Lower lobe of right lung (tissue), 2 donors: ENCODE measurements at places on chromosomes 5 and 9.
A peak's percentile ranks its signal among the peaks of the same experiment; 100 is the strongest.

DNA sequence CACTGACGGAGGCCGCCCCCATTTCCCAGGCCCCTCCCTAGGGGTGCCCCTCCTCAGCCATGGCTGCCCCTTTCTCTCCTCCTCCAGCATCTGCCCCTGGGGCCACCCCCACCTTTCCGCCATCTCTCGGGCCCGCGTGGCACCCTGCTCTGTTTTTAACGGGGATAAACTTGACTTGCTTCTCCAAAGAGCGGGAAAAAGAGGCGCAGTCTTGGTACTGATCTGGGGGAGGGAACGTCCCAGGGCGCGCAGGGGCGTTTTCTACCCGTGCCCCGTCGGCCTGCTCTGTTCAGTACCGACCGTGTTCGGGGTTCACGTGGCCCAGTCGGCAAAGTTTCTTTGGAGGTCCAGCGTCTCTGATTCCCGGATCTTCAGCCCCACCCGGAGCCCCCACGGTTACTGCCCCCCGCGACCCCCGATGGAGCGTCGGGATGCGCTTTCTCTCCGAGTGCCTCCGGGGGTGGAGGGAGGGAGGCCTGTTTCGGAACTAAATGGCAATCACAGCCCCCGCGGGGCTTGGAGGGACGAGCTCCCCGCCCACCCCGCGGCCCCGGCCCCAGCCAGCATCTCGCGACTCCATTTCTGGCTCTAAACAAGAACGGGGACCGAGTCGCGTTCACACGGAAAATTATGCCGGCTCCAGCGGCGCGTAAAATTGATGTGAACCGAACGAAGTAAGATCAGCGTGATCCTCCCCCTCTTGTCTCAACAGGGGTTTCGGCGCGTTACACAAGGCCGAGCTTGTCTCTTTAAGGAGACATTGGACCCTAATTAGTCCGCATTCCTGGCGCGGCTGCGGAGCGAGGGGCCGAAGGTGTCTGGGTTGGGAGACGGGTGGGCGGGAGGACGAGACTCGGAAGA, 1.1 kb upstream of the TLE4 start:
- DNase-seq = peak; percentile 55

DNA sequence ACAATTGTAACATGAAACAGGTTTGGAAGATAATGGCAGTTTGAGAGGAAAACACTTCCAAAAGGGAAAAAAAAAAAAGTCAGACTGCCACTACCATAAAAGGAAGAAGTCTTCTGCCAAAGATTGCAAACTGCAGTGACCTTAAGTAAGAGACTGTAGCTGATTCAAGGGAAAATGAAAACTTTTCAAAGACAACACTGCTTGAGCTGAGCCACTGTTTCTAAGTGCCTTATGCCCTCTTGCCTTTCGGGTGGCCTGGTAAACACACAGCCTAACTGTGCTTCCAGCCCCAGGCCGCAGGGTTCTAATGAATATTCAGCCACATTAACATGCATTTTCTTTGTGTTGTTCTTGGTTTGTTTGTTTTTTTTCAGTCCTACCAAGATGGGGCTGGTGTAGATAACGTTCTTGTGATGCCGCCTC, 354.6 kb downstream of the BNC2 start:
- no peak for DNase-seq

DNA sequence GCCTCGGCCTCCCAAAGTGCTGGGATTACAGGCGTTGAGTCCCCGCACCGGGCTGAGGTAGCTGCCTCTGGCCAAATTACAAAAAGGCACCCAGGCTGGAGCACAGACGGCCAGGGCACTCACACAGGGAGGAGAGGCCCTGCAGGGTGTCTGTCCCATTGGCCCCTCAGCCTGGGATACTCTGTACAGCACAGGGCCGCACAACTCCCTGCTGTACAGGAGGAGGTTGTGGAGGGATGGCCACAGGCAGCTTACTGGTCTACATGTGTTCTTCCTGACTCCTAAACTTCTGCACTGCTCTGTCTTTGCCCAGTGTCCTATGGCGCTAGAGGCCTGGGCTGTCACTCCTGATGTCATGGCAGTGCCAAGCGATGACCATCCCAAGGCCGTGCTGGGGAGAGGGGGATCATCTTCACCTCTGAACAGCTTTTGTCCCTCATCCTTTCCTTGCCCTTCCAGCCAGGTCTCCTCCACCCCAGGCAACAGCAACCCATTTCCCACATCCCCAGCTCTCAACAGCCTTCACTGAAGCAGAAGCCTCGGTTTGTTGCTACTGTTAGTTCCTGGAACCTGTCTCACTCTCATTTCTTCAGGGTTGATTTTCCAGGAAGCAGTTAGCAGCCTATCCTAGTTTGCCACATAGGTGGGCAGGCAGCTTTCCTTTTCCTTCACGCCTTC, 1.8 kb upstream of the CNOT6 start:
- no peak for DNase-seq

GRCh38 chr5:147084702-147085101, 150.1 kb upstream of the STK32A start:
- no peak for DNase-seq

DNA sequence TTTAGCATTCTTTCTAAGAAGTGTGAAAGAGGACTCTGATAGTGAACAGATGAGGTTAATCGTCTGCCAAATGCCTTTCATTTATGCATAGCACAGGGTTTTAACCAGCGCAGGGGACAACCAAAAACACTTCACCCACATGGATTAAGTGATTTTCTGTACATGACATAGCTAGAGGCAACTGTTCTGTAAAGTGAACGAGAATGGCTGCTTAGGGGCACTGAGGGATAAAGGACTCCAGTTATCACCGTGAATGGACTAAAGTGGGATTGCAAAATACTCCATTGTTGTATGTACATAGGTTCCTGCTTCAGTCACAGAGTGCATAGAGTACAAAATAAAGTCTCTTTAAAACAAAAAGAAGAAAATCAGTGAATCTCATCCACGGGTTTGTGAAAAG, 456.8 kb downstream of the DMAC1 start:
- no peak for DNase-seq

DNA sequence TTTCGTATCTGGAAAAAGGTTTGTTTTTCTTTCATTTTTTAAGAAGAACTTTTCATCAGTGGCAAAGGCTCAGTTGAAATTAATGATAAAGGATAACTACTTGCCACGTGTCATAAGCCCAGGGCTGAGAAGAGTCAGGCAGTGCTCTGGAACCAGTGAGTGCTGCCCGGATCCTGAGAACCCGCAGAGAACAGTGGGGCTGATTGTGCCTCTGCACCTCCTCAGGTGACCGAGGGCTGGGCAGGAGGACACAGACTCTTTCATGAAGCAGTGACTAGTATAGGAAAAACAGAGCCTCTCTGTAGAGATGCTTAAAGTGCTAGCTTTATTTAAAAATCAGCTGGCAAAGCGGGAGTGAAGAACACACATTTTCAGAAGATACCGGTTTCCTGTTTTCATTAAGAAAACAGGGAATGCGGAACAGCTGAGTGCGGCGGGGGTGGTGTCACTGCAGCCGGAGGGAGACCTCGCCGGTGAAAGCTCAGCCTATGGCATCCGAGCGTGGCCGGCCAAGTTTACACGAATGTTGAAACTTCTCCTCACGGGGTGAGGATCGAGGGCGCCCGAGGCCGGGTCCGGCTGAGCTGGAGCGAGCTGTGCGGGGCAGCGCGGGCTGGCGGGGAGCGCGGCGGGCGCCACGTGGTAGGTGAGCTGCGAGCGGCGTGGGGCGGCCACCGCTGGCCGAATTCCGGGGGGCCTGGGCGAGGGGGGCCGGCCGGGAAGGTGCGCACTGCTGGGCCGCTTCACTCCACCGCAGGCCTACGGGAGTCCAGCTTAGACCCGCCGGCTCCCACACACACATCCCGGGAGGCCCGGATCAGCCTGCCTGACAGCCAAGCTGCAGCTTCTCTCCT, 134.7 kb upstream of the DMRT1 start:
- peak; percentile 80 for DNase-seq

- no peak for DNase-seq
These were observed 6.5 kb downstream of the ARL14EPL start for GRCh38 chr5:116038817-116039216.

DNA sequence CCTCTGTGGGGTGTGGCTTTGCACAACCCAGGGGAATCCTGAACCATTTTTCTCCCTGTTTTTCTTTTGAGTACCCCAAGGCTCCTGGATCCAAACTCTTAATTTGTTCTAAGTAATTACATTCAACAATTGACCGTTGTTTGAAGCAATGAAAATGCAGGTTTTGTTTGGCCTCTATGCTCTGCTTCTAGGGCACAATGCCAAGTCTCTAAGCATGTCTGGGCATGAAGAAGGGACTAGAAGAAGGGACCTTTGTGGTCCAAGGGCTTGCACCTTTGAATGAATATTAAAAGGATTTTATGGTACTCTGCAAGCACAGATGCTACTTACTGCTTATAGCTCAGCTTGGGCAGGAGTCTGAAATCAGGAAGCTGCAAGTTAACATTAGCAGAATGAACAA, 6.6 kb upstream of the ENC1 start:
- no peak for DNase-seq

DNA sequence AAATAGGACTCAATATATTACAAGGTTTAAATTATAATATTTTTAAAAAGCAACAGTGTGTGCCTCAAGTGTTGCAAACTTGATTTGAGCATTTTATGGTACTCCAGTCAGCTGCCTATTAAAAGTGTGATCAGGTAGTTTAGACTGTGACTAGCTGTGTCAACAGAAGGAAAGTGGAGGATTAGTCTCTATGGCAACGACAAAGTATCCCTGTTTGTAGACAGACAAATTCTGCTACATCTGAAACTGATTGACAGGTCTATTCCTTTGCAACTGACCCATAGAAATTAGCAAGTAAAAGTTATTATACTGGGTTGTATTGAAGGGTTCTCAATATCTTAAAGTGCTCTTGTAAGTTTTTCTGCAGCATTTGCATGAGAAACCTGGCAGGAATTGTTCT, 249.8 kb upstream of the ARRDC3 start:
- no peak for DNase-seq

DNA sequence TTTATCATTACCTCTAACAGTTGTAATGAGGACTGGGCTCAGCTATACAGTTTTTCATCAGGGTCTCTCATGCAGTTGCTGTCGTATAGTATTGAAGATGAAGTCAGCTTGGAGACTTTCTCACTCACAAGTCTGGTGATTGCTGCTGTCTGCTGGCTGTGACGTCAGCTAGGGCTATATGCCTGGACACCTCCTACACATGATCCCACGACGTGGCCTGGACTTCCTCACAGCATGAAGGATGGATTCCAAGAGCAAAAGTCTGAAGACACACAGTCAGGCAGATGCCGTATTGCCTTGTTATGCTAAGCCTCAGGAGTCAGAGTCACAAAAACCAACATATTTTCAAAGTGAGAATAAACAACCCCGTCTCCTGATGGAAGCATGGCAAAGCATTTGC, 193.3 kb downstream of the LURAP1L start:
- DNase-seq = no peak

DNA sequence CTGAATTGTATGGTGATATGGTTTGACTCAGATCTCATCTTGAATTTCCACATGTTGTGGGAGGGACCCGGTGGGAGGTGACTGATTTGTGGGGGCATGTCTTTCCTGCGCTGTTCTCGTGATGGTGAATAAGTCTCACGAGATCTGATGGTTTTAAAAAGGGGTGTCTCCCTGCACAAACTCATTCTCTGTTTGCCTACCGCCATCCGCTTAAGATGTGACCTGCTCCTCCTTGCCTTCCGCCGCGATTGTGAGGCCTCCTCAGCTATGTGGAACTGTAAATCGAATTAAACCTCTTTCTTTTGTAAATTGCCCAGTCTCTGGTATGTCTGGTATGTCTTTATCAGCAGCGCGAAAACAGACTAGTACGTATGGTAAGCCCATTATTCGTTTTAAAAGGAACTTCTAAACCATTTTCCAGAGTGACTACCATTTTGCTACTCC, 48.7 kb downstream of the SLC36A1 start:
- DNase-seq = no peak

DNA sequence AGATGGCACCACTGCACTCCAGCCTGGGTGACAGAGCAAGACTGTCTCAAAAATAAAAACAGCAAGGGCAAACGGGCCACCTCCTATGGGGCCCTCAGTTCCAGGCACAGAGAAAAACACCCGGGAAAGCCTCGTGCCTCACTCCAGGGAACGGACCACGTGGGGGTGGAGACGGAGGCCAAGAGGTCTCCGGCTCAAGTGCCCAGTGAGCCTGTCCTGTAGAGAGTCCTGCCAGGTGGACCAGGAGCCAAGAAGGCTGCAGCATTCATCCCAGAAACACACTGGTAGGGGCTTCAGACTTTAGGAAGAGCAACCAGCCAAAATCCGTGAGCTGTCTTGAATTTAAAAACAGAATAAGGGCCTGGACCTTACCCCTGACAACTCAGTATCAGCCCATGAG, 63.8 kb downstream of the C5orf15 start:
- no peak for DNase-seq

DNA sequence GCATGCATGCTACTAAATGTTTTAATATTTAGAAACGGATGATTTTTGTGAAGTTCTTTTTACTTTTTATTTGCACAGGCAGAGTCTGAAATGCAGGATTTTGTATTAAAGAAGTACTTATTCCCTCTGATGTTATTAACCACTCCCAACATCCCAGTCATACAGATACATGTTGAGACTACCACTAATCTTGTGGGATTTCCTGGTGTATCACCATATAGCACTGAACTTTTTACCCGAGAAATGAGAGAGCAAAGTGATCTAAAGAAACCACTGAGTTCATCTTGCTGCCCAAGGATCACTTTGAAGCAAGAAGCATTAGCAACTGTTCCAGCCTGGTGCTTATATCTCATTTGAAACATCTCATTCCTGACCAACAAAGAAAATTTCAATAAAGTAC, 443.8 kb downstream of the BNC2 start:
- no peak for DNase-seq

DNA sequence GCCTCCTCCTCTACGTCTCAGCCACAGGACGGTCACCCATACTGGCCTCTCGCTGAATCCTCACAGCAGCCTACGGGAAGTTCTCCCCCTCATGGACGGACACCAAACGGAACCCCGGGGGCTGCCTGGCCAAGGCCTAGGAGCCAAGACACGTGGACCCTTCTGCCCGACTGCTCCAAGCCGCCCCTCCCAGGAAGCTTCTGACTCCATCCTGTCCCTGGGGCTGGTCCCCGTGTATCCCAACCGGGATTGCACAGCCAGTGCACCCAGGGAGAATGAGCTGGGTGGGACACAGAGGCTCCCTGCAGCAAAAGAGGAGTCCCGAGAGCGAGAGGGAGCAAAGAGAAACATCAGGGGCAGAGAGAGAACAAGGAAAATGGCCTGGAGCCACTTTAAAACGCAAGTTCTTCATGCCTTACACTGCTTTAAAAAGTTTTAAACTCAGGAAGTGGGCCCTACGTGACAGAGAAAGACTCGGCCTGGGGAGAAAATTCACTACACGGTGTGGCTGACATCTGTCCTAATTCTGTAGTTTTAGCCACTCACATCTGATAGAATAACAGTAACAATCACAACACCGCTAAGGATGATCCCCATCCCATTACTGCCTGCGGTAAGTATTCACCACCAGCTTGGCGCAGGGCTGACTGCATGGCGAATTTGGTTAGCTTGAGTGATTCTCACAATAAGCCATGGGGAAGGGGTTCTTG, 3.0 kb downstream of the FAM78A start:
- peak; percentile 68 for DNase-seq
